ENCODE measurements at places on chromosomes 12 and 14. TPM values are rescaled to one million over a fixed set of nuclear protein-coding genes. Genes with fewer than 3 reads are reported as not detected.
A peak's percentile ranks its signal among the peaks of the same experiment; 100 is the strongest.

PLBD1 gene
- total RNA-seq = 91.7 TPM

TMEM179 gene
- total RNA-seq = not detected

RIPK3 gene
- 30.1 TPM for total RNA-seq

CFAP251 gene
- 0.93 TPM for total RNA-seq

ABHD12B gene
- total RNA-seq = 11.0 TPM

ACTR6 gene
- 37.7 TPM for total RNA-seq

ACVRL1 gene
- 162 TPM for total RNA-seq

ZNF84 gene
- total RNA-seq = 8.7 TPM

STAC3 gene
- total RNA-seq = 2.7 TPM

GRCh38 chr14:53591816-53592215 lies 364.8 kb downstream of the BMP4 start:
- DNase-seq = no peak

DNA sequence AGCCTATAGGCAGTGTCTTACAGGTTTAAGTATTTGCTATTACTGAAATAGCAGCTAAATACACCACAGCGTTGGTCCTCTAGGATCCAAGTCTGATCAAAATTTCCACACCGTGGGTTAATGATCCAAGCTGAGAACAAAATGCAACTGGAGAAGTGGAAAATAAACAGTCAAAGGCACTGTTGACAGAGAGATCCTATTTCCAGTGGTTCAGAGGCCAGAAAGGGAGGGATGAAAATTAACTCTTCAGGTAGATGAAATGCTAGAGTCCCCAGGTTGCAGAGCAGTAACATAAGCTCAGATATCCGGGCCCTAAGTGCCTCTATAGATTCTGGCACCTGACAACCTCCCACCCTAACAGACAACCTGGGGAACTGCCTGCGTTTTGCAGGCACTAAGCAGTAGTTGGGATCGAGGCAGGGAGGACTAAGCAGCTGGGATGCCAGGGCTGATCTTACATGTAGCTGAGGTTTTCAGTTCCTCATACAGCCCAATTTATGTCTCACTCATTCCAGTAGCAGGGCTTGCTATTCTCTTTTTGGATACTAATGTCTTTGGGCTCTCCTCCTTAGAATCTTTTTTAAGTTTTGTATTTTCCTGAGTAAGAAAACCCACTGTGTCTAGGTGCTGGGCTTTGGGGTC lies 42.7 kb upstream of the CRACR2A start:
- no peak for DNase-seq

DNA sequence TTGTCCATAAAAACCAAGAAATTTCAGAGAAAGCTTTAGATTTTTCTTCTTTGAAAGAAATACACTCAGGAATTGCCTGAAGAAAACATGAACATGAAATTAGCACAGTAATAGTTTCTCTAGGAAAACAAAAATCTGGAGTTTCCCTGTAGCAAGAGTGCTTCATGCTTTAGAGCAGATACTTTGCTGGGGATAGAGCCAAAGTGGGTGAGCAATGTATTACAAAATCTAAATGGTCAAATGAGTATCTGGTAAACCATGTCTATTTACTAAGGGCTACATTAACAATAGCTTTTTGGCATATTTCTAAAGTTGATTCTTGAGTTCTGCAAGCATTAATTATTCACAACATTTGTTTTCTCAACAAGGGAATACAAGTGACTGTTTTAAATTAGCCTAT lies 26.2 kb downstream of the AVPR1A start:
- DNase-seq = no peak

DNA sequence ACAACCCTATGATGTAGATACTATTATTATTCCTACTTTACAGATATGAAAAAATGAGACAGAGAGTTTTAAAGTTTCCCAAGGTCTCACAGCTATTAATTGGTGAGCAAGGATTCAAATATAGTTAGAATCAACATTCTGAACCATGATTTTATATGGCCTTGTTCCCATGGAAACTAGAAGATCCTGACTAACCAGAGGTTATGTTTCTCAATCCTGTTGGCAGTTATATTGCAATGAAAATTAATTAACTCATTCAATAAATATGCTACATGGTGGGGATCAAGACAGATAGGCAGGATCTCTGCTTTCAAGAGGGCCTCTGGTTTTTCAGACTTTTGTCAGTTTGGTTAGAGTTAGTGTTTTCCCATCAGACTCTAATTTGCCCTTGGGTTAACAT lies 9.3 kb upstream of the FUT8 start:
- DNase-seq = no peak

GRCh38 chr12:51191516-51192283 lies 18.8 kb upstream of the TFCP2 start:
- no peak for DNase-seq

DNA sequence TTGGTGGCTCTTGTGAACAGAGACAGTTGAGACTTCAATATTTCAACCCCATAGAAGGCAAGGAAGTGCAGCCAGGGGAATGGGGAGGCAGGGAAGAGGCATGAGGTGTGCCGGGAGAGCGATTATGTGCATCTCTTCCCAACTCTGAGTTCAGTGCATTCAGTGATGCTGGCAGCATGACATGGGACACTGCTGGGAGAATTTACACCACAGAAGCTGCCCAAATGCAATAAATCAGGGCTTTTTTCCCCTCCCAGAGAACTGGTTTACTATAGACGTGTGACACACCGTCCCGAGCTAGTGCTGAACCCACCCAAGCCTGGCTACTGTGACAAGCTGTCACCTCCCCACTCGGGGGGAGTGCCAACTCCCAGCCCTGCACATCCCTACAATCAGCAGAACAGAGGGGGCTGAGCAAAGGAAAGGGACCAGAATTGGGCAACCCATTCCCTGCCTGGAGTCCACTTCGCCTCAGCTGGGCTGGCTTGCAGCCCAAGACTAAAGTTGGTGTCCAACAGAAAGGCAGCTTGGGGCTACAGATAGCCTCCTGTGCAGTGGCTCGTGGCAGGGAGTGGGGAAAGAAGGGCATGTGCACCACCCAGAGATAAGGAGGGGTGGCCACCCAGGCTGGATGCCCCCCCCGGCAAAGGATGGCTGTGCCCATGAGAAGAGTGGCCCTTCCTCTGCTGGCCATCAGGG lies 16.7 kb downstream of the AHSA1 start:
- DNase-seq = no peak

DNA sequence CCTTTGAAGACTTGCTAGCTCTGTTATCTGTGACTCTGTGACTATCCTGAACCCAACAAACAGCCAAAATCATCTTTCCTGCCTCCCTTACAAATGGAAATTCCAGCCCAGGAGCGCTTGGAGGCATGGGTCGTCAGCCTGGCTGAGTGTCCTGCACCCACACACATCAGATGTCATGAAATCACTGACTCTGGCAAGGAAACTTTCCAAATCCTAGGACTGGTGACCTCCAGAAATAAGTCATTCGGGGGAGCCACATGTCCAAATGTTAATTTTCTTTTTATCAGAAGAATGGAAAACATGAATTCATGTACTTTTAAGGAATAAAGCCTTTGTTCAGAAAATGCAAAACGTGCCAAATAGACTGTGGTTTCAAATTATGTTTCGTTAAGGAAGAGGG lies 96.3 kb upstream of the EVL start:
- no peak for DNase-seq

- DNase-seq = no peak
These were observed 120.9 kb upstream of the LMO3 start for GRCh38 chr12:16726879-16727278.

- no peak for DNase-seq
These were observed 501.7 kb upstream of the SEL1L start for GRCh38 chr14:82035397-82035796.

DNA sequence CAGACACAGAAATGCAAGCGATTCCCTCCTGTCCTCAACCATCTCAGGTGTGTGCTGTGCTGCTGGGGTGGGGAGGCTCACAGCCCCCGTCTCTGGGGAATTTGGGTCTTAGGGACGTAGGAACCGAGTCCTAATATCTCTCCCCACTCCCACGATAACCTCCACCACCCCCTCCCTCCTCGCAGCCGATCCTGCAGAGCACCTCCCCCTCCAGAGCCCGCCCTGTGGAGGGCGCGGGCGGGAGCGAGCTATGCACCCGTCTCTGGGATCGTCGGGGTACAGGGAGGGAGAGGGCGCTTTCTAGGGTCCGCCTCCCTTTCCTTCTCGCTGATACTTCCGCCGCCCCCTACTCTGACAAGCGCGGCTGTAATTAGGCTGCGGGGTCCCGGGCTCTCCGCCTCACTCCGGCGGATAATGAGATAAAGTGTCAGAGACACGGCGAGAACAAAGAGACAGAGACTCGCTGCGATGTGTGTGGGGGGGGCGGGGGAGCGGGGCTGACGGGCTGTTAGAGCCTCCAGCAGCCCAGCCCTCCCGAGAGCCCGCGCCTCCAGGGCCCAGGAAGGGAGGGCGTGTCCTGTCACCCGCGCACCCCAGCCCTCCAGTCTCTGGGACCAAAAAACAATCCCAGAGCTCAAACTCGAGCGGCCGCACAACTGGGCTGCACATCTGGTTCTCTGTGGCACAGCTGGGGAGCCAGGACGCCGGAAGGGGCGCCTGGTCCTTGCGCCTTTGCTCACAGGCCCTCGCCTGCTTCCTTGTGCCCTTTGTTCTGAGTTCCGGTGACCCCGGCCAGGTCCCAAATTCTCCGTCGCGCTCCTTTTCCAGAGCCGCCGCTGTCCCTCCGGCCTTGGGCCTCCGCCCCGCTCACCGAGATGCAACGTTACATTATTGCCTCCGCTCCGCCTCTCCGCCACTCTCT lies 8.7 kb downstream of the SHMT2 start:
- DNase-seq = no peak

GRCh38 chr12:9033265-9033887 lies 44.0 kb downstream of the KLRG1 start:
- no peak for DNase-seq

DNA sequence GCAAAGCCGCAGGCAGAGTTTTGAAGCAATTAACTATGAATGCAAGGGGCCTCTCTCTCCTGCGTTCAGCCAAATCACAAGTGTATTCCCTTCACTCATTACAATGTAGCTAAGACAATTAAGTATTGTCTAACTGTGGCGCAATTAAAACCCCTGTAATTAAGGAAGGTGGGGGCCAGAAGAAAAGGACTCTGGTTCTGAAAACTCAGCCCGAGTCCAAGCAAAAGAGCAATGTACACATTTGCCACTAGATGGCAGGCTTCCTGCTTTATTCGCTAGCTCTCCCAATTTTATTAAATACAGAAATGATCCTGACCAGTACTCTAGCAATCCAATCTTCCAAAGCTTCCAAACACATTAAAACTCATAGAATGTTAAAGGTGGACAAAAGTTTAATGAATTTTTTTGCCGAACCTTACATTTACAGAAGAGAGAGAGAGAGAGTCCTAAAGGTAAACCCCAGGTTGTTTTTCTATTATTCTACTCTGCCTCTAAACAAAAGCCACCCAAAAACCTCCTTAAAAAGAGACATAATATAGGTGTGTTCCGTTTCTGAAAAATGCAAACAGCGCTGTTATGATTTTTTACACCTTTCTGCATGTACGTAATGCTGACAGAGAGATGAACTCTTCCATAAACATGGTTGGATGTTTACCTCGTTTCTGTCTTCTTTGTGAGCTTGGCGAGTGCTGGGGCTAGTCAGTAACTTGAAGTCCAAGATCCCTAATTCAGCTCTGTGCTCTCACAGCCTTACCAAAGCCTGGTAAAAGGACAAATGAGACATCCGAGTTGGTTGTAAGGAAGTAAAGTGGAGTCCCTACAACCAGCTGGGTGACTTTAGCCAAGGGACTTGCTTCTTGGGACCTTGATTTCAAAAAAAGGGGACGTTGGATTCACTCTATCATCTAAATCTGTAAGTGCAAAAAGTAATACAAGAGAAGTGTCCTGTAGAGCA lies 50.9 kb upstream of the VASH1 start:
- DNase-seq = peak; percentile 22

DNA sequence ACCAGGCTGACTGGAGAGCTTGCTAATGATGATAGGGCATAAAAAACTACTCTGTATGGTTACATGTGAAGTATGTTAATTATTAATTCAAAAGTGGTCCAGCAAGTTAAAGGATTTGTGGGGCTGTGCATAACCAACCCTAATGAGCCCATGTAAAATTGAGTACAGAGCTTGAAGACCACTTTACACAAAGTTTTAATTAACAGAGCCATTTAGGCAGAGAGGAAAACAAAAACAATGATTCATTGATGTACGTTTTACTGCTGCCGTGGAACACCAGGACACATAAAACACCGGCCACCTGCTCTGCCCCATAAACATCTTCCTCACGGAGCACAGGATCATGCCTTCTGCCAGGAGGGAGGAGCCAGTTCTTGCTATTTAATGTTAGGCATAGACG lies 83.5 kb downstream of the RIMBP2 start:
- DNase-seq = peak; percentile 38

- no peak for DNase-seq
These were observed 100.5 kb downstream of the SLC38A4 start for GRCh38 chr12:46725332-46725731.

- DNase-seq = no peak
These were observed 164.0 kb downstream of the FOXN3 start for GRCh38 chr14:89252887-89253532.

DNA sequence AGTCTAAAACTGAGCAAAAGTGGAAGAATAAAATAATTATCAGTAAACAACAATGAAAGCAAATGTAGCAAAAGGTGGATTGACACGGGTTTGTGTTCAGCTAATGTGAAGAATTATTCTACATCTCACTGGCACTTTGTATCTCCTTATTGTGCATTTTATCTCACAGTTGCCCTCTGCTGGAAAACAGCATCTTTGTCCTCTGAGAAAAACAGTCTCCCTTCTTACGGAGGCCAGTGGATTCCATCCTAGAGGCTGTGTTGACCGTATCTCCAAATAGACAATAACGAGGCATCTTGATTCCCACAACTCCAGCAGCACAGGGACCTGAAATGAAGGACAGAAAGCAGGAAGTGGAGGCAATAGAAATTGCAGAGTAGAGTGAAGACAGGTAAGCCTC lies 51.3 kb upstream of the PLBD1 start:
- no peak for DNase-seq

- DNase-seq = peak; percentile 52
These were observed 17.9 kb downstream of the SPTLC2 start for GRCh38 chr14:77598366-77599070.

DNA sequence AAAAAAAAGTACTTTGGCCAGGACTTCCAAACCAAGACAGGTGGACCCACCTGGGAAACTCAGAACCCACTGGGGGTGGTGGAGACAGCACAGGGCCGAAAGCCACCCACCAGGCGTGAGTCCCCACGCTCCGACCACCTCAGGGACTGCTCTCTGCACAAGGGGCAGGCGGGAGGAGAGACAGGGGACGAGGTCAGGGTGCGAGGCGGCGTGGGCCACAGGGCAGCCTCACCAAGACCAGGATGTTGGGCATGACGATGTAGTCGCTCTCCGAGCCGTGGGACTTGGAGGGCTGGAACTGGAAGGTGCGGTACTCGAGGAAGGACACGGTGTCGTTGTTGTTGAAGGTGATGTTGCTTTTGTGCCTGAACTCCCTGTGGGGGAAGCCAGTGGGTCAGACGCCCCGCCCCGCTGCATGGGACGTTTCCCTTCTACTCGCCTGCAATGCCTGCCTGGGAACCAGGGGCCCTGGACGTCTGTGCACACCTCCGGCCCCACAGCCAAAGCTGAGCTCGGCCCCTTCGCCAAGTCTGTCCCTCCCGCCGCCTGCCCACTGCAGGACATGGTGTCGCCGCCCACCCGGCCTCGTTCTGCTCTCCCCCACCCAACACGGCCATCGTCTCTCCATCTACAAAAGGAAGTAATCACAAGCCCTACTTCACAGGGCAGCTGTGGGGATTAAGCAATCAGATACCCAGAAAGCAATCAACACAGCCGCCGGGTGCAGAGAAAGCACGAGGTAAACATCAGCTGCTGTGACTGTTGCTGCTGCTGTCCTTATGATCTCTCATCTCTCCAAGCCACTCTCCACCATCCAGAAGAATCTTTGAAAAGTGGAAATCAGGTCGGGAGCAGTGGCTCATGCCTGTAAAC lies 48.7 kb downstream of the SCARB1 start:
- no peak for DNase-seq

Measured in colonic mucosa (tissue), 4 donors.